ENCODE measurements at places on chromosomes 16 and 17.

- DNase-seq, result no peak
Measured at GRCh38 chr16:3948378-3948995, 68.0 kb upstream of the CREBBP start.

DNA sequence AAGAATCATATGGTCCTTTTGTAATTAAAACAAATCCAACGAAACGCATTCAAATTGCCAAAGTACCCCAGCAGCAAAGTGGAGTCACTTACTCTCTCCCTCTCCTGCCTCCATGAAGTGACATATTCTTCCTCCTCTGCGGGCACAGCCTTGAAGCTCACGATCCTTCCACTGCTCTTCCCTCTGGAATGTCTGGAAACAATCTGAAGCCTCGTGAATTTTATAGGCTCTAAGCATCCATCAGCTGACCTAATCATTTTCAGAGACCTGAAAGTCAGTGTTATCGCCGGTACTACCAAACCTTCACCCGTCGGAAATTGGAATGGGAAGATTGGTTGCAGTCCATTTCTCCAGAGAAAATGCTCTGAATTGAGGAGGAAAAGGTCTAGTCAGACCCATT lies 134.5 kb upstream of the FOXF1 start:
- no peak for DNase-seq

- DNase-seq, result no peak
Measured at GRCh38 chr17:39134878-39135277, 16.6 kb downstream of the PLXDC1 start.

GRCh38 chr17:59669944-59670343 lies 37.3 kb downstream of the PTRH2 start:
- DNase-seq, result no peak

- no peak for DNase-seq
Measured at GRCh38 chr17:46977348-46977747, 1.7 kb downstream of the RPRML start.

DNA sequence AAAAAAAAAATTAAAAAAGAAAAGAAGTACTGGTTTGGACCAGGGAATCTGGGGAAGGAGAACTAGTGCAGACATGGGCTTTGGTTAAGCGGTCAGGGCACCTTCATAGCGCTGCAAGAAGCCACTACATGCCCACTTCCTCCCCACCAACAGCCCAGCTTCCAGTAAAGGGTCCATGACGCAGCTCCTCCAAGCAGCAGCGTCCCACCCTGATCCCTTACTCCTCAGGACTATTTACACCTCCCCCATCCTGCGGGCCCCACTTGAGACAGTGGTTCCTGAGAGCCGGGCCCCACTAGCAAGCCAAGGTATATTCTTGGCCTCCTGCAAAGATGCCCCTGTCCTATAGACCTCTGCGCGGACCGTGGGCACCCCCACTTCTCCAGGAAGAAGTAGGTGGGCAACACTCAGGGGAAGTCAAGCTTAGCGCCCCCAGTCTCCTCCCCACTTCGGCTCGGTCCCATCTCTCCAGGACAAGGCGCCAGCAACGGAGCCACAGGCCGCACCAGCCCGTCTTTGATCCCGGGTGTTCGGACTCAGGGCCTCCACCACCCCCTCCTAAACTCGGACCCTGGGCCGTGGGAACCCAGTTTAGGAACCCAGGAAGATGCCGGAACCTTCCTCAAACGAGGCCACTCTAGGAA lies 913 bp upstream of the PRR14 start:
- DNase-seq, result no peak

DNA sequence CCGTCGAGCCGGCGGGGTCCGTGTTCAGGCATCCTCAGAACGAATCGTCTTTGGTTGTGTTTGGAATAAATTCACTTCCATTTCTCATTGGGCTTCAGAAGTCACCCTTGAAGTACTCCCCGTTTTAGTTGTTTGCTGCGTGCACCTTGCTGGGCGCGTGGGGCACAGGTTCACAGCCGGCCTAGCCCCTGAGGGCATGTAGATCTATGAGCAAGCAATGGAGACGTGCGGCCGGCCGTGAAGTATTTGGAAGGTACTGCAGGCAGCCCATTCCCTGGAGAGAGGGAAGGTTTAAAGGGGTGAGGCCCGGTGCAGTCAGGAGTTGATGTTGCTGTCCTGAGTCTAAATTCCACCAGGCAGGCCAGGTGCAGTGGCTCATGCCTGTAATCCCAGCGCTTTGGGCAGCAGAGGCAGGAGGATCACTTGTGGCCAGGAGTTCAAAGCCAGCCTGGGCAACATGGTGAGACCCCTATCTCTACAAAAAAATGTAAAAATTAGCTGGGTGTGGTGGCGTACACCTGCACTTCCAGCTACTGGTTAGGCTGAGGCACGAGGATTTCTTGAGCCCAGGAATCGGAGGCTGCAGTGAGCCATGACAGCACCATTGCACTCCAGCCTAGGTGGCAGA lies 714 bp downstream of the ACSF3 start:
- no peak for DNase-seq

DNA sequence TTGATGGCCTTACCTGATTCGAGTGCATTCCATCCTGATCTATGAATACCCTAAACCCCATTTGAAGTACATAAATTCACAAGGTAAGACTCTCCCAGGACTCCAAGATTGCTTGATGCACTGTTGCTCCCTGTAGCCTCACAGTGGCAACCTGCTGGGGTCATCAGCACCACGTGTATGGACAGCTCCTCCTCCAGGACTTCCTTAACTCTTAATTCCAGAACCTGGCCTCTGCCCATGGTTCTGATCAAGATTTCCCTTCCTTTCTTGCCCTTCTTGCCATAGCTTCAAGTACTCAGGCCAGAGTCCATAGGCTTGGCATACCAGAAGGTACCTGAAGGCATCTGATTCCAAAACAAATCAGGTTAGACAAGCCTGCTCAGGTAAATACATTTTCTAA lies 34.0 kb upstream of the NLK start:
- DNase-seq, result peak; percentile 23

GRCh38 chr17:79338604-79339003 lies 264.0 kb downstream of the ENGASE start:
- no peak for DNase-seq

- no peak for DNase-seq
Measured at GRCh38 chr16:79897104-79897452, 296.5 kb upstream of the MAF start.

- no peak for DNase-seq
Measured at GRCh38 chr16:24667244-24667764, 62.1 kb upstream of the TNRC6A start.

- DNase-seq, result no peak
Measured at GRCh38 chr16:89708481-89708931, 7.0 kb upstream of the SPATA2L start.

- peak; percentile 39 for DNase-seq
Measured at GRCh38 chr16:2194852-2195321, 1.5 kb downstream of the CASKIN1 start.

GRCh38 chr17:75626496-75627038 lies 6.7 kb upstream of the SMIM5 start:
- DNase-seq, result no peak

Measured in AML-193 (cell line).